ENCODE measurements at places on chromosomes 2 and 18.
A peak's percentile ranks its signal among the peaks of the same experiment; 100 is the strongest.

DNA sequence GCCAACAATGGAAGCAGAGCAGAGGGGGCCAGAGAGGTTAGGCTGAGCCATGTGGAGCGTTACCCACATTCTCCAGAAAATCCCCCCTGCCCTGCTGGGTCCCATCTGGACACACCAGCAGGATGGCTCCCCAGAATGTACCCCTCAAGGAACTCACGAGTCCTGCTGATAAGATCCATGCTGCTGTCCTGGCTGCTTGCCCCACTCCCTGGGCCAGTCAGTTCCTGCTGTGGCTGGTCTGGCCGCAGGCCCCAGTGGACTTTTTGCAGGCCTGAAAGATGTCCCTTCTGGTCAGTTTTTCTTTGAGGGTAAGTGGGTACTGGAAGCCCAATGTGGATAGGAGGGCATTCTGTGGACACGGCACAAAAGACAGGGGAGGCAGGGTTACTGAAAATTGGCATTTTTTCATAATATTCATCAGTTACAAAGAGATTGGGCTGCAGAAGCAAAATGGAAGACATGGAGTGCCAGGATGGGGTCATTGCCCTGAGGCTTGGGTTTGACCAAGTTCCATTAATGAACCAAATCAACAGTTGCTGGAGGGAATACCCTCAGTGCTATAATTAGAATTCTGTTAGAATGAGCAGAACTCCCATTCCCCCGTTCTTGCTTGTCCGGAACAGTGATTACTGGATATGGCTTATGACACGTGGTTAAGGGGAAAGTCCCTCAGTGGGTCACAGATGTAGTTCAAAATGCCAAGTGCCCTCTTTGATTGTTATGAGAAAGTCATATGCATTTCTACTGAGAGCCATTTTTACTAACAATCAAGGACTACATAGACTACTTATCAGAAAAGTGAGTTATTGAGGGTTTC is 38.7 kb downstream of the SLC4A5 start:
- DNase-seq, result no peak

GRCh38 chr2:85143463-85144082 is 10.4 kb downstream of the TCF7L1 start:
- DNase-seq, result no peak

- DNase-seq, result no peak
Measured at GRCh38 chr2:30899516-30900054, 92.3 kb upstream of the CAPN13 start.

GRCh38 chr2:29518010-29518409 is 402.8 kb downstream of the CLIP4 start:
- DNase-seq, result no peak

DNA sequence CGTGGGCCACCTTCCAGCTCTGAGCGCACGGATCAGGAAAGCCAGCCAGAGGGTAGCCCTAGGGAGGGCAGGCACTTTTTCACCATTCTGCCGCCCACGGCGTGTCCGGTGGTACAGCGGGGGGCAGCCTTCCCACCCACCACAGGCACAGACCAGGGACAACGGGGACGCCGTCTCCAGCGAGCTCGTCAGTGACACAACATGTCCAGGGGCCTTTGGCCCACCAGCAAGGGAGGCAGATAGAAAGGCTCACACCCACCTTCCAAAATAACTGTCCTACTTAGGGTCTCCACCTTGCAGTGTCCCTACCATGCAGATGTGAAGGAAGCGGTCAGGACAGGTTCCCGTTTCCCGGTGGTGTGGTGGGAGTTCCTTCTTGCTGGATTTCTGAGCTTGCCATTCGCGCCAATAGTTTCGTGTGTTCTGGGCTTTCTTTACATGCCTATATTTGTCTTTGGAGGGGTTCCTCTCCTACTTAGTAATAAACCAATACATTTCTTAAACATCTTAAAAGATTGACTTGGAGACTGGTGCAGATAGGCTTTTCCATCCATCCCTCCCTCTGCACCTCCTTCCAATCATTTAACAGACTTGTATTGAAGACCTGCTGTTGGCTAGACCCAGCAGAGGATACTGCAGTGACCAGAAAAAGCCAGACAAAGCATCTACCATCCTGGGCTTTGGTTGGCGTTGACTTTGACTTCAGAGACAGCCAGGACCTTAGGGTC is 872 bp downstream of the ASB1 start:
- no peak for DNase-seq

GRCh38 chr2:100453853-100454252 is 16.4 kb upstream of the NMS start:
- DNase-seq, result no peak

GRCh38 chr2:241553981-241554380 is 4.6 kb upstream of the BOK start:
- no peak for DNase-seq

- peak; percentile 44 for DNase-seq
Measured at GRCh38 chr2:86442642-86443005, 1.5 kb downstream of the KDM3A start.

- no peak for DNase-seq
Measured at GRCh38 chr18:12886498-12887126, 2.6 kb upstream of the PTPN2 start.

DNA sequence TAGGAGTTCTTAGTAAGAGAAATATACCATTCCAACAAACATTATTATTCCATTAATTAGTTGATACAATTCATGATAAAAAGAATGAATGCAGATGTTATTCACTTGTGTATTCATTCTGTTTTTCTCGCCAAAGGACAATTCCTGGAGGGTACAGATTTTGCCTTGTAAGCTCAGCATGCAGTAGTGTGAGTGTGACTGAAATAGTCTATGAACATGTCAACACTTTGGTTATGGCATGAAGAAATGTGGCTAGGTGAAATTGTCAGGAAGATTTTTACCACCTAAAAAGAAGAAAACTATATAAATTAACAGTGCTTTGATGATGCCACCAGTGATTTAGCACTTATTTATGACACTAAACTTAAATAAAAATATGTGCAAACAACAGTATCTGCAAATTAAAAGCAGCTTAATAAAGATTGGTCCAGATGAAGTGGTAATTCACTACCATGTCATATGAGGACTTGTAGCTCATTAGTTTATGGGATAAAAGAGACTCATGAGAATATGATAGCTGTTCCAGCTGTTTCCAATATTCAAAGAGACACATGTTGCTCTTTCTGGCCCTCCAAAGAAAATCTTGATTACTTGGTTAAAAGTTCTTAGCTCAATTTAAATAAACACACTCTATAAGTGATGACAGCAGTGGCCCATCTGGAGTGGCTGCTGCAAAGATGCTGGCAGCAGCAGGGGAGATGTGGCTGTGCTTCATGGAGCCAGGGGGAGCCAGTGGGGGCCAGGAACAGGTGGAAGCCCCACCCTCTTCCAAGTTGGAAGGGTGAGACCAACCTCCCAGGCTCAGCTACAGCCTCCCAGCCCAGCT is 165.0 kb downstream of the CDH19 start:
- no peak for DNase-seq

- no peak for DNase-seq
Measured at GRCh38 chr2:220064111-220065030, 436.9 kb downstream of the SLC4A3 start.

- DNase-seq, result no peak
Measured at GRCh38 chr2:7377916-7378569, 460.8 kb downstream of the RNF144A start.

- no peak for DNase-seq
Measured at GRCh38 chr18:74831571-74832250, 234.0 kb downstream of the ZNF407 start.

GRCh38 chr2:37923308-37924055 is 1.6 kb upstream of the RMDN2 start:
- DNase-seq, result no peak

- DNase-seq, result no peak
Measured at GRCh38 chr2:59856391-59856790, 697.1 kb downstream of the BCL11A start.

DNA sequence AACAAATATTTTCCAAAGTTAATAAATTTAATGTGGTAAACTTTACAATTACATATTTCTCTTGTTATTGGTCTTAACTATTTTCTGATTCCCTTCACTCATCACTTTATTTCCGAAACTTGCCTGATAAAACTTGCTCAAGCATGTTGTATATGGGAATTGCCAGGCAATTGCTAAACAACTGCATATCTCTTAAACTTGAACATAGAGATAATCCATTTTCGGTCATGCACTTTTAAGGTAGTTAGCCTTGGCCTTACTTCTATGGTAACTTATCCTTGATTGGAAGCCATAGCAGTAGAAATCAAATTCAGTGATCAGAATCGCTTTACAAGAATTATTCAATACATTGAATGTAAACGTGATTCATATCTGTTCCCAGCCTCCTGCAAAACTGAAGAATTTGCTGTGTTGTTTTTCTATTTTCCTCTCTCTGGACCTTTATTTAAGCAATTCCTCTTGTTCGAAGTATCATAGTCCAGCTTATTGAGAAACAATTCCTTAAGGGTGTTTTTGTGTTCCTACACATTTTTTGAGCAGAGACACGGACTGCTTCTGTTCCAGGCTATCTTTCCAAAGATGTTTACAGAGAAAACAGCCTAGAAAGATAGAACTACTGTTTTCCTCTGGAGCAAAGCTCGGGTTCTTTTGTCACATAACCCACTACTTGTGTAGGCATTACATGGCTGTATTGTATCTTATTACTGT is 674.3 kb downstream of the IRS1 start:
- no peak for DNase-seq

DNA sequence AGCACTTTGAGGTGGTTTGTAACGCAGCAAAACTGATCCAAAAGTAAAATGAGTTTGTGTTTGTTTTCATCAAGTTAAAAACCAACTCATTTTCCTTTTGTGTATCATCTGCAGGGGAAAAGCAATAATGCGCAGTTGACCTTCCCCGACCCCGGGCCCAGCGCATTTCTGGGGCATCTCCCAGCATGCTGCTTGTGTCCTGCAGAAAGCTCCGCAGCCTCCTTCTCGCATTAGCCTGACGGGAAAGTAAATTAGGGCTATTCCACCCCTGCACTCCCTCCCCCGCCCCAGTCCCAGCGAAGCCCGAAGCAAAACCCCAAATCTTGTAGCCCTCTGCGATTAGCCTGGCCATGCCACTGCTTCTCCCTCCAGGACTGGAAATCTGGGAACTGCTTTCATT is 82.0 kb upstream of the PPM1B start:
- DNase-seq, result no peak

- no peak for DNase-seq
Measured at GRCh38 chr2:28404086-28404485, 11.4 kb downstream of the FOSL2 start.

- DNase-seq, result no peak
Measured at GRCh38 chr2:150781142-150781541, 293.7 kb upstream of the RND3 start.

GRCh38 chr2:226312155-226312554 is 487.5 kb downstream of the IRS1 start:
- DNase-seq, result no peak

DNA sequence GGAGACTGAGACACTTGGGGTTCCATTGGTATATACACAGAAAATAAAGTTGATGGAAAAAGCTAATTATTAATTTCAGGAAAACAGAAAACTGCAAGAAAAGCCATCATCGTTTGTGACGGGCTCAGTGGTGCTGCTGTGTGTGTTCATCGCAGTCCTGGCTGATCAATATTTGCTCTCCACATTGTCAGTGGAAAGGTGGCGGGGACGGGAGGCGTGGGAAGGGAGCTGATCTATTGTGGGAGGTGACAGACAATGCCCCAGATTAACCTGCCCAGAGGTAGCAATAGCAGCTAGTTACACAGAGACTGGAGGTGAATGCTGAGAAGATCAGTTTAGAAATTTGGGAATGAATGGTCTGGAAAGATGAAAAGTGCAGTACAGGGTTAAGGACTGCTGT is 50.0 kb upstream of the CTDP1 start:
- DNase-seq, result no peak

GRCh38 chr2:180542511-180542910 is 437.9 kb upstream of the UBE2E3 start:
- no peak for DNase-seq

DNA sequence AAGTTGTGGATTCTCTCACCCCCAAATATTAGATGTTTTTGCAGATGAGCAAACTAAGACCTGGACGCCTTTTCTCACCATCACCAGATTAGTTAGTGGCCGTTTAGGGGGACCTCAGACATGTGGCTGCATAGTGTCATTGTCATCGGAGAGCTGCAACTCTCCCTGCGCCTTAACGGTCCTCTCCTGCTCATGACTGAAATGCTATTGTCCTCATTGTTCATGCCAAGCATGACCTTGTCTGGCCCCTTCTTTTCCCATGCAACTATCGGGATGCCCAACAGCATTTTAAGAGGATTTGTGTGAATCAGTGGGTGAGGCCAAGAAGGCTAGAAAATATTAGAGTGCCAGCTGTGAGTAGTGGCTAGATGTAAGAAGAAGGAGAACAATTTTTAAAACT is 174.2 kb downstream of the SOCS6 start:
- no peak for DNase-seq

- DNase-seq, result no peak
Measured at GRCh38 chr2:149223472-149224095, 106.8 kb upstream of the LYPD6 start.

Data from stimulated activated CD8-positive, alpha-beta memory T cell treated with anti-CD3 and anti-CD28 coated beads, Interleukin-2, amount 100 ng/mL, for 48 hours (primary cell).